ENCODE measurements at places on chromosomes 5 and 9. TPM values are rescaled to one million over a fixed set of nuclear protein-coding genes. Genes with fewer than 3 reads are reported as not detected.

The CLPTM1L gene
- total RNA-seq = 406 TPM

The UGT3A1 gene
- total RNA-seq = not detected

The MACIR gene
- total RNA-seq = 9.2 TPM

The GLRA1 gene
- not detected for total RNA-seq

The TMEM245 gene
- total RNA-seq = 17.1 TPM

The ANXA1 gene
- total RNA-seq = 192 TPM

The RLN1 gene
- not detected for total RNA-seq

The IFNE gene
- 0.52 TPM for total RNA-seq

The TRIM36 gene
- total RNA-seq = 1.0 TPM

The TMEFF1 gene
- not detected for total RNA-seq

The SHC3 gene
- 0.18 TPM for total RNA-seq

The SLC4A9 gene
- total RNA-seq = 0.08 TPM

The CCNI2 gene
- total RNA-seq = 8.8 TPM

The PCDHGC4 gene
- not detected for total RNA-seq

The CERT1 gene
- 4.9 TPM for total RNA-seq

The IGIP gene
- total RNA-seq = 1.1 TPM

The FLT4 gene
- not detected for total RNA-seq

All from HT-29 (cell line).